ENCODE measurements at places on chromosomes 11 and 22.

DNA sequence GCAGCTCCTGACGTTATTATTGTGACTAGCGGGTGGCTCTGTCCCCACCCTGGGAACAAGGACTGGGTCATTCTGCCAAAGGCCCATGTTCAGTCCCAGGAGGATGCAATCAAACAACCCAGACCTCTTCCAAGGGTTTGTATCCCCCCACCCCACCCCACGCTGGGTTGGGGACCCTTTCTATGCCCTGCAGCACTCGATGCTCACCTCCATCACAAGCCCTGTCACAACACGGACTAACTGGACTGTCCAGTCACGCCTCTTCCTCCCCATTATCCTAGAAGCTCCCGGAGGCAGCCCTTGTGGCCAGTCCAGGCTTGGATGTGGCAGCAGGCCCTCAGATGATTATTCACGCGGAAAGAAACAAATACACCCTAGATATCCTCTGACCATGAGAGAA lies 3.7 kb downstream of the SHANK2 start:
- no peak for DNase-seq

GRCh38 chr11:132648851-132649250 lies 883.5 kb downstream of the OPCML start:
- DNase-seq: no peak

- no peak for DNase-seq
Measured at GRCh38 chr11:66951927-66952337, 6.3 kb downstream of the PC start.

DNA sequence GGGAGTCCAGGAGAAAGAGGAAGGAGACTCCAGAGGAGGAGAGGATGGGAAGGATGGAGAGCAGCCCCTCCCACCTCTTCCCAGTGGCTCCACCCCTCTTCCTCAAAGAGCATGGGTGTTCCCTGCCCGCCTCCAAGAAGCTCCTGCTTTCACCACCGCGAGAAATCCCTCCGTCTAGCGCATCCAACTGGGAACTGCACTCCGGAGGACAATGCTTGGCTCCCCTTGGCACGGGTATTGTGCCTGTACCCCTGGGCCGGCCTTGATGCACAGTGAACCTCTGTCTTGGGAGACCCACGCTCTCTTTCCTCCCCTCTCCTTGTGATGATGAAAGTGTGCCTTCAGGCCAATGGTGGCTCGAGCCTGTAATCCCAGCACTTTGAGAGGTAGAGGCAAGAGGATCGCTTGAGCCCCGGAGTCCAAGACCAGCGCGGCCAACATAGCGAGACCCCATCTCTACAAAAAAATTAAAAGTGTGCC lies 14.9 kb upstream of the ADA2 start:
- DNase-seq: no peak

- no peak for DNase-seq
Measured at GRCh38 chr11:130095326-130095725, 25.6 kb downstream of the APLP2 start.

DNA sequence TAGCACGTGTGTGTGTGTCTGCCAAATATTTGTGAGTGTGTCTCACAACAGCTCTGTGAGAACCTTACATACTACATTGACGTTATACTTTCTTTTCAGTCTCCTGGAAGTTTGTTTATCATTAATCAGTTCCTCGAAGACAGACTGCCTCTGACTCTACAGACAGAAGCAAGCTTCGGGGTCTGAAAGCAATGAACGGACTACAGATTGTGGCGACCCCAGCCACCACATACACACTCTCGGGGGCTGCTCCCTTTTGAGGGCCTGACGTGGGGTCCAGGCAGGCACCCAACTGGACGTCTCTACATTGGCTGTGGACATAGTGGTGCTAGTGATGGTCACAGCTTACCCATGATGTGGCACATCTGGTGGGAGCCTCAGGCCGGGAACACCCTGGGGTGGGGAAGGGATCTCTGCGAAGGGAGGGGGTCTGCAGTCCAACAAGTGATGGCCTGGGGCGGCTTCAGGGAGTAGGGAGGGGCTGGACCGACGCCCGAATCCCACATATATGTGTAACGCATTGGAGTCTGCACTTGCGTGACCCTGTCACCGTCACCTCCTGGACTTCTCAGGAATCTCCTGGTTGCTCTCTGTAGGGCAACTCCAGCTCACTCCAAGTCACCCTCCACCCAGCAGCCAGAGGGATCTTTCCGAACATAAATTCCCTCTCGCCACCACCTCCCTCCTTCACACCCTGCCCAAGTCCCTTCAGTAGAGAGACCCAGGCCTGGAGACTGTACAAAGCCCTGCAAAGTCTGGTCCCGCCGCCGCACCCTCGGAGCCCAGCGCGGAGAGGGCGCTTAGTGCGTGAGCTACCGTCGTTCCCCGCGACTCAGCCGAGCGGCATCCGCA lies 30.4 kb upstream of the TRIM29 start:
- no peak for DNase-seq

DNA sequence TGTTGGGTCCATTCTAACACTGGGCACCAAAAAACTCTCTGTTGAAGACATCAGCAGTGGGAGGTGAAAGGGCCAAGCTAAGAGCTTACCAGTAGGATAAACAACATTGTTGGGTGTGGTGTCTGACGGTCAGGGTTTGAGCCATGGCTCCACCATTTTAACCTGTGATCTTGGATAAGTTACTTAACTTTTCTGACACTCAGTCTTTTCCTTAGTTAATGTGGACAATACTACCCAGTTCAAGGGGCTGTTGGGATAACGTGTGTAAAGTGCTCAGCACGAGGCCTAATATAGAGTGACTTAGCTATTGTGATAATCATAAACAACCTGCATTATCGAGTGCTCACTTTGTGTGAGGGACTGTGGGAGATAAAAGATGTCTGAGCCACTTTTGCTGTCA lies 6.1 kb downstream of the UCP3 start:
- no peak for DNase-seq

DNA sequence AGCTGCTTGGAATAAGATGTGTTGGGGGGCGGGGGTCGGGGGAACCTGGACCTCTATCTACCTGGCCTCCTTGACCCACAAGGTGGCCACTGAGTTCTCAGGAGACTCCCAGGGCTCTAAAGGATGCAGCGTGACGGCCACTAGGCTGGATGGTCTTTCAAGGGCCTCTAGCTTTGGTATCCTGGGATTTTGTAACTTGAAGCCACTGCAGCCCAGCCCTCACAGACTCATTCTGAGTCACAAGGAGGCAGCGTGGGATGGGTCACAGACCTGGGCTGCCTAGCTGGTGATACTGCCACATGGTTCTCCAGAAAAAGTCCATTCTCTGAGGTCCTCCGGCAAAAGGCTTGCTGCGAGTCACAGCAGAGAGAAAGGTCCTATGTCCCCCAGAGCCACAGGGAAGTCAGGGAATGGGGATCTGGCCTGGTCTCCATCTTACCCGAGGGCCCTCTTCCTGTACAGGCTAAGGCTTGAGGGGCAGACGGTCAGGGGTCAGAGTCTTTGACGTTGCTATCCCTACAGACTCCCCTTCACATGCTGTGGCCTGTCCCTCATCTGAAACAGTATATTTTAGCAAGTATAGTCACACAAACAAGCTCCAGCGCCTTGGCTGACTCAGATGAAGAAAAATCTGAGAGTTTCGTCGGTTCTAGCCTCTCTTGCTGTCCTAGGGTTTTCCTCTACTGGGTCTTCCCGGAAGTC lies 52.4 kb downstream of the KCNC1 start:
- no peak for DNase-seq

GRCh38 chr11:44819346-44819745 lies 92.6 kb downstream of the TSPAN18 start:
- DNase-seq: no peak

DNA sequence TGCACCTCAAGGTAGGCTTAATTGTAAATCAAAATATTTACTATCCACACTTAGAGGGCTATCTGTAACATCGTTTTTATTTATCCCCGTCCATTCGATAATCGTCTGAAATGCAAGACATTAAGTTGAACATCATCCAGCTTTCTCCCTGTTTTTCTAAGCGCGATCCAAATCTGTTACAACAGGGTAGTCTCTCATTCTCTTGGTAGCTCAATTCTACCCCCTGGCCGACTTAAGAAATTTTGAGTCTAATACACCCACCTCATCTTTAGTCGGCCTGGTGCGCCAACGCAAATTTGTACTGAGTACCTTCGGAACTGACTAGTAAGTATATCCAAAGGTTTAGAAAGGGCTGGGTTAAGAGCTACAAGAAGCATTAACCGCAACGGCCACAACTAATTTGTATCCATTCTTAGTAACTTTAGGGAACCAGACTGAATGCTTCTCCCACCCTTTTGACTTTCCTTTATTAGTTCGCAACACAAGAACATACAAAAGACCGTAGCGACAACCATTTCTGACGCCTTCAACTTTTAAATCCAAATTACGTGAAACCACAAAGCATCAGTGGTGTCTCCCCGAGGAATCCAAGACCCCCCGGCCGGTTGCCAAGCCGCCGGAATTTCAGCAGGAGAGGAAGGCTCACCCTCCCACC lies 1.0 kb upstream of the ZNF143 start:
- no peak for DNase-seq

DNA sequence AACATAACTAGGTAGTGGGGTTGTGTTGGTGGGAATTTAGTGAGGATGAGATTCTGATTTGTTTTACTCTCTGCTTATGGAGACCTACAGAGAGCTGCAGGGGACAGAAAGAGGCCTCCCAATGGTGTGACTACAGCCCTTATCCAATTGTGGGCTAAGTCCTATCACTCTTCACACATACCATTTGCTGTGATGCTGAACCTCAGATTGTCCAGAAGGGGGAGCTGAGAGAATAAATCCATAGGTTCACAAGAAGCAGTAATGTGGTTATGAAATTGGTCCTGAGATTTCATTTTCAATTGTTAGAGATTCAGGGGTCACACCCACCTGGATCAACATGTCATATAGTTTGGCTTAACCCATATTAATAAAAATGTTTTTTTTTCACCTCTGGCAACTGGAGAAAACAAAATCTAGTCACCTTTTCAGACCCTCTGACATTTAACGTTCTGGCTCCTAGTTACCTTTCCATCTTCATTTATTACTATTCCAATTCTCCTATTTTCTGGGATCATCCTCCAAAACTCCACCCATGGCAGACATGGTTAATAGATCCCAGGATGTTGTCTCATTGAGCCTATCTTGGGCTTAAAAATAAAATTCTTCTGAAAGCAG lies 53.3 kb upstream of the PTPN5 start:
- no peak for DNase-seq

GRCh38 chr11:66566221-66566620 lies 2.2 kb downstream of the CTSF start:
- no peak for DNase-seq

- DNase-seq: no peak
Measured at GRCh38 chr11:123174196-123175183, 20.6 kb downstream of the CLMP start.

GRCh38 chr11:68010090-68011041 lies at the start of gene ALDH3B1:
Gene ALDH3B1, plus strand, starts transcription at chr11:68010327. Its CDS starts 4,971 bp downstream, at chr11:68015298.
- no peak for DNase-seq

- no peak for DNase-seq
Measured at GRCh38 chr11:19330416-19330815, 89.7 kb upstream of the E2F8 start.

GRCh38 chr11:12061851-12062560 lies 48.4 kb upstream of the MICAL2 start:
- DNase-seq: no peak

GRCh38 chr11:1916986-1917522 lies 2.4 kb upstream of the TNNT3 start:
- no peak for DNase-seq

- DNase-seq: no peak
Measured at GRCh38 chr11:47326198-47326597, 26.3 kb downstream of the MYBPC3 start.

- DNase-seq: no peak
Measured at GRCh38 chr11:122242731-122243130, 126.7 kb upstream of the BLID start.

DNA sequence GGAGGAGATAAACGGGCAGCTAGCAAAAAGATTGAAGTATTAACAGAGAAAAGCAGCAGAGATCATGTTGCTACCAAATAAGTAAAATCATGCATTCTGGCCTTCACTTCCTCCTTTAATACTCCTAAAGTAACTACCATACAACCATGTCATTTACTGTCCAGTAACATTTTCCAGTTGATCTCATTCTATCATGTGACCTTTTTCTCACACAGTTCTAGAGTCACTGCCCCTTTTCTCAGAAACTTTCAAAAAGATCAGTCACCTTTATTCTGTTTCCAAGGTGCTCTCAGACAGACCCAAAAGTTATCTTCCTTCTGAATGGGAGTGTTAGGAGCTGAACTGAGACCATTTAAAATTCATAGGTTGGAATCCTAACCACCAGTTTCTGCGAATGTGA lies 984.4 kb downstream of the FAM181B start:
- DNase-seq: no peak

- no peak for DNase-seq
Measured at GRCh38 chr11:94768602-94769541, 716 bp downstream of the AMOTL1 start.

DNA sequence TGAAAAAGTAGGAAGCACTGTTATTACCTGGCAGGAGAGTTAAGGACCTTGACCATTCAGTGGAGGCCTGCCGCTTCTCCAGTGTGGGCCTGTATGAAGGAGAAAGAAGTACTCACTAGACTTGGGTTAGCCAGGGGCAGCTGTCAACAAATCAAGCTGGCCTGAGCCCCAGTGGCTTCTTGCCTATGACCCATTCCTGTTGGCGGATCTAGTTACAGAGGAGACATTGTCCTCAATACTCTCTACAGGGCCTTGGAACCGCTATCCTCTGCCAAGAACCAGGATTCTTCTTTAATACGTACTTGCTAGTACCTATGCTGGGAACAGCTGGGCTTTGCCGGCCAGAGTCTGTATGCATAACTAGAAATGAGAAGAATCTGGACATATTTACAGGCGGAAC lies 68.1 kb downstream of the ALX4 start:
- no peak for DNase-seq

- no peak for DNase-seq
Measured at GRCh38 chr11:1872267-1872985, 19.3 kb downstream of the PRR33 start.

DNA sequence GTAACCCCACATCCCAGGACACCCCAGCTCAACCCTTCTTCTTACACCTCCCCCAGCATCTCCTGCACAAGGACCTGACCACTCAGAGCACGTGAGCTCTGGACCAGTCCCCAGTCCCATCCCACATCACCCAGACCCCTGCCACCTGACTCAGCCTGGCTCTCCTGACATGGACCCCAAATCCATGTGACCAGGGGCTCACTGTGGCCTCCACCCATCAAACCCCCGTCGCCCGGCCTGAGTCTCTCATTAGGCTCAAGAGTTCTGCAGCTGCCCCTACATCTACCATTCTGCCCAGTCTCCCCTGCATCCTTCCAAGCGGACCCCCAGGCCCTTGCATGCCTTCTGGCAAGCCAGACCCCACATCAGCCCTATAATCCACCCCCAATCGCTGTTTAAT lies 1.9 kb upstream of the LIF start:
- no peak for DNase-seq

GRCh38 chr11:14148653-14149273 lies 186.2 kb downstream of the SPON1 start:
- DNase-seq: no peak

Data from cortex of kidney (tissue), 1 donor.